ENCODE measurements at places on chromosomes 11 and 22.
A peak's percentile ranks its signal among the peaks of the same experiment; 100 is the strongest.

DNA sequence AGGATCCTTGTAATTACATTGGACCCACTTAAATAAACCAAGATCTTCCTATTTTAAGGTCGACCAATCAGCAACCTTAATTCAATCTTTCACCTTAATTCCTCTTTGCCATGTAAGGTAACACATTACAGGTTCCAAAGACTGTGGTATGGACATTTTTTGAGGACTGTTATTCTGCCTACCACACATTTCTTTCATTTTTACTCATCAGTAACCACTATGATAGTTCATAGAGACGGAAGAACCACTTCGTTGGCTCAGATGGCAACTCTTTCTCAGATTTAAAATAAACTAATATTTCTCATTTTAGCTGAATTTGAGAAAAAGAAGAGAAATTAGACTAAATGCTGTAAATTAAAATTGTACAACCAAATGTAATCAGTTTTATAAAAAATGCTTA is 96.3 kb downstream of the PAX6 start:
- no peak for DNase-seq

GRCh38 chr11:113874581-113875233 is 665 bp downstream of the USP28 start:
- peak; percentile 33 for DNase-seq

DNA sequence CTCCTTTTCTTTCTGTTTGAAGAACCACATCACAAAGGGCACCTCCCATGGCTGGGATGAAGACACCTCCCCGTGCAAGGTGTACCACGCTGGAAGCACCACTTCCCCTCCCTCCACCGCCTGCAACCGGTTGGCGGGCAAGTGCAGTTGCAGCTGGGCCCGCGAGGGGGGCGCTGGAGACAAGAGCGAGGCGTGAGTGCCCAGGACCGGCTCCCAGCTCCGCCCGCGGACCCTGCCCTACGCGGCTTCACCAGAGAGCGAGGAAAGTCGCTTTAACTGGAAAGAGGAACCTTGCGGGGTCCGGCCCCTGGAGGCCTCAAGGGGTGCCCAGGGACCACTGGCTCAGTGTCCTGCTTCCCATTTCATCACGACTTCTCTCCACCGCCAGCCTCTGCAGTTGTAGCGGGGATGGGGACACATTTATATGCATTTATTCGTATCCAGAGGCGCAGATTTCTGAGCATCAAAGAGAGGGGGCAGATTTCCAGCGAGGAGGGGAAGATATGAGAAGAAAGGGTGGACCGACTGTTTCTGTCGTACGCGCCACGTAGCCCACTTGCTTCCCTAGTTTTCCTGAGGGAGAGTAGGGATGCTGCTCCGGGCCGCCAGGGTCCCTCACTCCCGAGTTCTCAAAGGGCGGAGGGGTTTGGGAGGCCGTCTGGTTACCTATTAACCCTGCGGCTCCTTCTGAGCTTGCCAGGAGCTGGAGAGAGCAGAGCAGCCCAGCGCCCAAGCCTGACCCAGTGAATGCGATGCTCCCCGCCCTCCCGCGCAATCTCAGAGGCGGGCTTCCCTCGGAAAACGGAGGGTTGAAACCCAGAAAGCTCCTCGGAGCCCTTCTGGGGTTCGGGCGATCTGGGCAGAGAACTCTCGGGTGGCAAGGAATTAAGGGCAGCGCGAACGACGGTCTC is 3.5 kb downstream of the ESAM start:
- DNase-seq, result no peak

- no peak for DNase-seq
These were observed 111.8 kb downstream of the CTNND1 start for GRCh38 chr11:57873196-57873911.

- DNase-seq, result no peak
These were observed 7.8 kb downstream of the OTUB1 start for GRCh38 chr11:63993993-63994392.

GRCh38 chr22:34797826-34798225 is 268.1 kb upstream of the ISX start:
- DNase-seq, result no peak

DNA sequence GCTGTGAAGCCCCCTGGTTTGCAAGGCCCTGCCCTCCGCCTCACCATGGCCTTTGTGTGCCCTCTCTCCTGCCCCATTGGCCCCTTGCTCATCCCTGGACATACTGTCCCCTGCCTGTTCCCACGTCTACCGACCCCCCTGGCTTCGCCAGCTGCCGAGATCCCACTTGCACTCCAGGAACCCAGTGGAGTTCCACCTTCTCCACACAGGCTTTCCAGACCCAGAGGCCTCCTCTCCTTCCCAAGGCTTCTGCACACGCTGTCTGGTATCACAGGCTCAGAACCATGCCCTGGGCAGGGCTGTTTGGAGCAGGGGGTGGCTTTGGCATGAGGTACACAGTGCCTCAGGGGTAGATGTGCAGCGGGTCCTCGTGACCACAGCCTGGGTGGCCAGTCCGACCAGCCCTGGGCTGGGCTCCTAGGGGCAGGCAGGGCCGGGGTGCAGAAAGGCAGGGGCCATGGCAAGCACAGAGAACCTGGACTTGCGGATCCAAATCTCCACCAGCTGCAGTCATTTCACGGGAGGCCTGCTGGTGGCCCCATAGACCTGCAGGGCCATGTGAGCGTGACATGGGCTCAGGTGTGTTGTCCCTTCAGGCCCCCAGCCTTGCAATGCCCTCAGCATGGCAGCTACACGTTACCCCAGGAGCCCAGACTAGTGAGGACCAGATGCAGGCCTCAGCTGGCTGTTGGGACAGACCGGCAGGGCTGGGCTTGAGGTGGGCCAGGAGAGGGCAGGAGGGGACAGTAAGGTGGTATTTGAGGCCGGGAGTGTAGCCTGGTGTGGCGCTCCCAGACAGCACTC is 9.5 kb downstream of the GRK2 start:
- no peak for DNase-seq

DNA sequence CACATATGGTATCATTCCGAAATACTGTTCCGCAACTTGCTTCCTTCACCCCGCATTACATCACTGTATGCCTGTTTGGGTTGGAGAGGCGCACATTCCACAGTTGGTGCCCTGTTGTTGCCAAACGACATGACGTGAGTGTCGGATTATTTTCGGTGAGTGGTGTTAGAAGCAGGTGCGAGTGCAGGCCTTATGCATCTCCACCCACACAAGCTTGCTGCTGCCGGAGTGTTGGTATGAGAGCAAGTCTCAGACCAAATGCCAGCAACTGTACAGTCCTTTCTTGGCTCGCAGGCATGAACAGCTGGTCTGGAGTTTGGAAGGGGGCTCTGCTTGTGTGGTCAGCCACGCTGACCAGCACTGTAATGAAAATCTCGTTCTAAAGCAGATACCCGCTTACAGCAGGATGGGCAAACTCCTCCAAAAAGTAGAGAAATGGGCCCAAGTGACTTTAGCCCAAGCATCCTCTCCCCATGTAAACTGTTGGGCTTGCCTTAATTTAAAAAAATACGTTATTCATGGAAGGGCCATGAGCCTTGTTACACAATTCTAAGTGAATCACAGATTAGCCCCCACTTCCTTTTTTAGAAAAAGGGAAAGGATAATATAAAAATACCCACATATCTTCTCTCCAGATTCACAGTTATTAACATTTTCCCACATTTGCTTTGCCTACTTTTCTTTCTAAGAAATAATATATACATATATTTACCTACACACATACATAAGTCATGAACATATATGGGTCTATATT is 48.7 kb upstream of the OR9Q1 start:
- DNase-seq, result no peak

DNA sequence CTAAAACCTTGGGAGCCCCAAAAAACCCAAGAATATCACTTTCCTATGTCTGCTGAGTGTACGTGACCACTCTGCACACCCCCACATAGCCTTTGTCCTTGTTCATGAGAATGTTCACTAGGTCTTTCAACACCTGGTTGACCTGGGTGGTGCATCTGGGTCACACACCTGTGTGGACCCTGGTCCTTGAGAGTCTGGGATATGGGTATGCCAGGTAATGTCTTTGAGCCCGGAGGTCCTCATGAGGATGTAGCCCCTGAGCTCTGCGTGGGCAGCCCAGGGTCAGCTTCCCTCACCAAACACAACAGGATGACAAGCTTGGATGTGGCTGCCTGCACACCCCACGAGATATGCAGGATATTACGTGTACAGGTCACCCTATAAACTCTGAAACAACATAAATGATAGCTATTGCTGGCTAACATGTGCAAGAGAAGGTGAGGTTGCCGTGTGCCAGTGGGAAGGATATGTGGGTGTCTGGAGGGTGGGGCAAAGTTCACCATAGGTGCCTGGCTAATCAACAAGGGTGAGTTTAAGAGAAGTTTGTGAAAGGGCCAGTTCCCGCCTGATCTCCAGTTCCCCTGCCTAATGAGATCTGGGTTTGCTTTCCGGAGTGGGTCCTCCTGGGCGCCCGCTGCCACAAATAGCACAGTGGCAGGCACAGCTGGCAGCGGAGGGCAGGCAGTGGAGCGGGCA is 1.4 kb upstream of the PPARA start:
- DNase-seq, result no peak

DNA sequence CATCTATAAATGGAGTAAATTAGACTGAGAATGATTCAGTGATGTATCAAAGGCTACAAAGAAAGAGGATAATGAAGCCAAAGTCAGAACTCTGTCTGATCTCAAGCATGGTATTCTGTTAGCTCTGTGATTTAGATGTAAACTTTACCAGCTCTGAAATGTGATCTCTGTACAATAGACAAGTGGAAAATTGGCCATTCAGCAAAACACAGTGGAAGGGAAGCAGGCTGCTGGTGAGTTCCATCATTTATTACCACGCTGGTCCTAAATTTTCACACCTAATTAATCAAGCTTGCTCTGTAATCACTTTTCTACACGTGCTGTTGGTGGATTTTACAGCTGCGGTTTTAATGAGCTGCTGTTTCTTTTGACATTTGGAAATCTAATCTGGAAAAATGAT is 145.1 kb upstream of the OPCML start:
- no peak for DNase-seq

- no peak for DNase-seq
These were observed 10.2 kb upstream of the SC5D start for GRCh38 chr11:121282386-121282785.

GRCh38 chr11:8261291-8261690 is 2.4 kb downstream of the LMO1 start:
- DNase-seq, result no peak

DNA sequence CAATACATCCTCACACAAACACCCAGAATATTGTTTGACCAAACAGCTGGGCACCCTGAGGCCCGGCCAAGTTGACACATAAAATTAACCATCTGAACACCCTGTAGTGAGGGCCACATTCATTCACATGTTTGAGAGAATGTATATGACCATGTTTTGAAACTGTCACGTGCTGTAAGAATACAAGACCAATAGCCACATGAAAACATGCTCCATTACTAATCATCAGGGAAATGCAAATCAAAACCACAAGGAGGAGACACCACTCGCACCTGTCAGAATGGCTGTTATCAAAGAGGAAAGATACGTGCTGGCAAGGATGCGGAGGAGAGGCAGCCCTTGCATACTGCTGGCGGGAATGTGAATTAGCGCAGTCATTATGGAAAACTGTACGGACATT is 38.3 kb upstream of the IGSF9B start:
- DNase-seq, result no peak

- DNase-seq, result no peak
These were observed 13.8 kb downstream of the TOM1 start for GRCh38 chr22:35313311-35314121.

GRCh38 chr11:124518989-124519451 is 24.4 kb downstream of the OR8B12 start:
- no peak for DNase-seq

DNA sequence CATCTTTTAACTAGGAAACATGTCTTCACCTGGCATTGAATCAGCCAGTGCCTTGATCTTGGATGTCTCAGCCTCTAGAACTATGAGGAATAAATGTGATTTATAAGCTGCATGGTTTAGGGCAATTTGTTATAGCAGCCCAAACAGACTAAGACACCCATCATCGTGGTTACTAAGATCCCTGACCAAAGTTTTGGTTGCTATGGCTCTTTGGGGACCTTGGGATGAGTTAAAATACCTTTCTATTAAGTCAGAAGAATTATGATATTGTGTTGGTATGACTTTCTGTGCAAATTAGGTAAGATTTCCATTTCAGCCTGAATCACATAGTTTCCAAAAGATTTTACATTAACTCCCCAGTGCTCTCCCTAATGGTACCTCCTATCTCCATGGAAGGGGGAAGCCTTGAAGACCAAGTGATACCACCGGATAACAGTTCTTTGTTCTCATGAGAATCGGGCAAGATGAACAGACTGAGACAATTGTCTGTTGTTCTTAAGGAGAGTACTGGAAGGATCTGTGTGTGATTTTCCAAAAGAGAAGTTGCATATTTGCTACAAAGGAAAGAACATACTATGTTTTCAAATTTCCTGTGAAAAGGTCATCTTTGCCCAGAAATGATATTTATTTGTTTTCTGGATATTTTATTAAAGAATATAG is 60.4 kb upstream of the UBASH3B start:
- DNase-seq, result no peak

DNA sequence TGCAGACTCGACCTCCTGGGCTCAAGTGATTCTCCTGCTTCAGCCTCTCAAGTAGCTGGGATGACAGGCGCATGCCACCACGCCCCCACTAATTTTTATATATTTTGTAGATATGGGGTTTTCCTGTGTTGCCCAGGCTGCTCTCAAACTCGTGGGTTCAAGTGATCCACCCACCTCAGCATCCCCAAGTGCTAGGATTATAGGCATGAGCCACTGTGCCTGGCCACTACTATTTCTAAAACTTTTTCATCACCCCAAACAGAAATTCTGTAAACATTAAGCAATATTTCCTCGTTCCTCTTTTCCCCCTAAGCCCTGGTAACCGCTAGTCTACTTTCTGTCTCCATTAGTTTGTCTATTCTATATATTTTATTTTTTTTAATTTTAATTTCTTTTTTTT is 9.0 kb upstream of the ATG16L2 start:
- no peak for DNase-seq

DNA sequence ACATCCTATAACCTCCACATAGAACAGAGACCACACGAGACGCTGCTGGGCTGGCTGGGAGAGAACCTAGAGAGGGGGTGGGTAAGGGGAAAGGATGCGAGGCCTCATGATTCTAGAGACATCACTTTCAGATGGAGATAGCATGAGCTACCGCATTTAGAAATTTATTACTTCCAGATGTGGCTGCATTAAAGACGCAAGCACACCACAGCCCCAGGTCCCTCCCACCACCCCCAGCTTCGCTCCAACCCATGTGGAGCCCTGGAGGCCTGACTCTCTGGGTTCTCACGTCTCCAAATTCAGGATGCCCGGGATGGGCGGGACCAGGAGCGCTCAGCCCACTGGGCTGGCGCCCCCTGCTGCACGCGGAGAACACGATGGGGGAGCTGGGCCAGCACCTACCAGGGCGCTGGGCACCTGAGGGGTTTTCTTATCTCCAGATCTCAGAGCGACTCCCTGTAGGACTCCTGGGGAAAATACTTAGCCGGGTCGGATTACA is 13.6 kb downstream of the MRPL21 start:
- DNase-seq, result no peak

All from stimulated activated CD4-positive, alpha-beta T cell treated with anti-CD3 and anti-CD28 coated beads, Interleukin-15, amount 100 ng/mL, for 1 hour (primary cell).